ENCODE measurements at places on chromosomes 3 and 15. TPM values are rescaled to one million over a fixed set of nuclear protein-coding genes. Genes with fewer than 3 reads are reported as not detected.

TMEM212 gene
- total RNA-seq: not detected

HCLS1 gene
- total RNA-seq: 0.60 TPM

GOLGA8M gene
- 0.45 TPM for total RNA-seq

SPTSSB gene
- not detected for total RNA-seq

MINAR1 gene
- total RNA-seq: 0.98 TPM

SLC2A2 gene
- not detected for total RNA-seq

PIF1 gene
- 4.0 TPM for total RNA-seq

PLCL2 gene
- total RNA-seq: 5.0 TPM

IGSF11 gene
- 0.12 TPM for total RNA-seq

OIP5 gene
- not detected for total RNA-seq

LAMB2 gene
- 460 TPM for total RNA-seq

CPN2 gene
- not detected for total RNA-seq

ADAMTS7 gene
- 8.9 TPM for total RNA-seq

UROC1 gene
- total RNA-seq: not detected

C3orf85 gene
- not detected for total RNA-seq

WDR49 gene
- 0.08 TPM for total RNA-seq

CIB2 gene
- 1.4 TPM for total RNA-seq

GOLGA8N gene
- 4.2 TPM for total RNA-seq

TMCO5A gene
- not detected for total RNA-seq

LRTM1 gene
- not detected for total RNA-seq

CAMP gene
- not detected for total RNA-seq

NR2E3 gene
- total RNA-seq: not detected

FRMD4B gene
- 3.2 TPM for total RNA-seq

INSYN1 gene
- total RNA-seq: 0.45 TPM

CEMIP gene
- 955 TPM for total RNA-seq

CEP19 gene
- total RNA-seq: 1.6 TPM

MANF gene
- 55.2 TPM for total RNA-seq

CCR9 gene
- total RNA-seq: not detected

SENP8 gene
- 1.5 TPM for total RNA-seq

KCNAB1 gene
- total RNA-seq: 0.59 TPM

HYAL2 gene
- 67.0 TPM for total RNA-seq

ESYT3 gene
- 0.30 TPM for total RNA-seq

TPRA1 gene
- total RNA-seq: 35.0 TPM

AGBL1 gene
- not detected for total RNA-seq

TRAT1 gene
- not detected for total RNA-seq

FGD5 gene
- total RNA-seq: 1.3 TPM

FILIP1L gene
- 8.5 TPM for total RNA-seq

STRC gene
- under 0.01 TPM for total RNA-seq

PDCD6IP gene
- 43.6 TPM for total RNA-seq

IL17RB gene
- total RNA-seq: 0.35 TPM

ITIH3 gene
- 2.8 TPM for total RNA-seq
